T-helper 17 cell (primary cell): ENCODE measurements at places on chromosomes 13 and 19. TPM values are rescaled to one million over a fixed set of nuclear protein-coding genes. Genes with fewer than 3 reads are reported as not detected.
A peak's percentile ranks its signal among the peaks of the same experiment; 100 is the strongest.

Gene CYP2F1
- 0.37 TPM for total RNA-seq

- H3K4me1 ChIP-seq: peaks cover 7% of the 10 kb centered on the region
- peak overlapping the region; percentile 74 for H3K27ac ChIP-seq
- peaks cover 4% of the 10 kb centered on the region for H3K36me3 ChIP-seq
- DNase-seq: no peak
These were observed 13.6 kb downstream of the ZIC2 start for GRCh38 chr13:99995104-99995588.

DNA sequence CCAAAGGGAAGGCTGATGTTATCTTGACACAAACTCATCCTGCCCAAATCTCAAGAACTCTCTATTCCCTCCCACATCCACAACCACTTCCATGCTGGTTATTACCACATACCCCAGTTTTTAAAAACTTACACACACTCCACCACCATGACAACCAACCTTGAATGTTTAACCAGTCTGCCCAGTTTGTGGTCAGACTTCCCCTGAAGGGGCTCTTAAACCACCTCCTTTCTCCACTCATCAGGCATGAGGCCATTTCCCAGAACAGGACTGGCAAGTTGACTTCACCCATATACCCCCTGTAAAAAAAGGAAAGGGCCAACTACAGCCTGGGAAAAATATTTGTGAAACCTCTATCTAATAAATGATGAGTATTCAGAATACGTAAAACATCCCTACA is 12.4 kb upstream of the ZSCAN4 start:
- H3K27me3 ChIP-seq: peaks cover 21% of the 10 kb centered on the region
- no peak overlapping the region for H3K27ac ChIP-seq
- no peak overlapping the region for H3K4me3 ChIP-seq
- no peaks in the 10 kb centered on the region for H3K4me1 ChIP-seq
- peaks cover 8% of the 10 kb centered on the region for H3K36me3 ChIP-seq
- DNase-seq: no peak

GRCh38 chr19:6888967-6889366 is 1.6 kb downstream of the ADGRE1 start:
- no peak overlapping the region for H3K4me3 ChIP-seq
- H3K36me3 ChIP-seq: no peaks in the 10 kb centered on the region
- H3K27ac ChIP-seq: no peak overlapping the region

Gene LRFN3
- 6.8 TPM for total RNA-seq

Gene ZNF470
- 0.83 TPM for total RNA-seq

DNA sequence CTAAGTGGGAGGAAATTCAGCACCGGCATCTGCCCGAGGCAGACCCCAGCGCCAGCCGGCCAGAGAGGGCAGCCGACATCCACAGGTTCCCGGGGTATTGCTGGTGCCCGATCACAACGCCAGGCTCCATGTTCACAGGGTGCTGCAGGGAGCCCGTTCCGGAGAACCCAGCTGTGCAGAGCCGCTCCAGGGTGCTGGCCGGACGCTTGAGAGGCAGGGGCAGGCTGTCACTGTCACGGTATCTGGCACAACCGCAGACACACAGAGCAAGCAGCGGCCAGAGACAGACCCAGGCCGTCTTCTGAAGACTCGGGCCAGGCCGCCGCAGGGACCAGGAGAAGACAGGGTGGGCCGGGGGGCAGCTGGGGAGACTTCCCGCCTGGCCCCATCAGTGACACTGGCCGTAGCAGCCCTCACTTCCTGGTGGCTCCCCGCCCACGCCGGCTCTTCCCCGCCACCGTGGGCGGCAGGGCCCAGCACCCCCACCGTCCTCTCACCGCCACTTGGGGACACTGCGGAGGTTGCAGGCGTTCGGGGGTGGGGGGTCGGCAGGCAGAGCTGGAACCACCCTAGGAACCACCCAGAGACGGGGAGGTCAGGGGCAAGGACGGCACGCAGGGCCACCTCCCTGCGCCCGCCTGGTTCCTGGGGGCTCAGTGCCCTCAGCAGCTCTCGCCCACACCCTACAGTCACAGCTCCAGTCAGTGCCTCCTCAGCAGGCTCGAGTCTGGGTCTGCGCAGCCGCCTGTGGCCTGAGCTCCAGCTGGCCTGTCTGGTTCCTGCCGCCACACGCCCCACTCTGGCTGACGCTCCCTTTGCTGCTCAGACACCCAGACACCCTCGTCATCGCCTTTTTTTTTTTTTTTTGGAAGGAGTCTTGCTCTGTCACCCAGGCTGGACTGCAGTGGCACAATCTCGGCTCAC is 3.8 kb downstream of the RNF126 start:
- H3K27me3 ChIP-seq: no peaks in the 10 kb centered on the region
- no peaks in the 10 kb centered on the region for H3K36me3 ChIP-seq
- H3K4me1 ChIP-seq: peaks cover 50% of the 10 kb centered on the region
- peak overlapping the region; percentile 96 for H3K4me3 ChIP-seq
- H3K27ac ChIP-seq: peak overlapping the region; percentile 100
- DNase-seq: peak; percentile 73

Gene MEIOSIN
- not detected for total RNA-seq

DNA sequence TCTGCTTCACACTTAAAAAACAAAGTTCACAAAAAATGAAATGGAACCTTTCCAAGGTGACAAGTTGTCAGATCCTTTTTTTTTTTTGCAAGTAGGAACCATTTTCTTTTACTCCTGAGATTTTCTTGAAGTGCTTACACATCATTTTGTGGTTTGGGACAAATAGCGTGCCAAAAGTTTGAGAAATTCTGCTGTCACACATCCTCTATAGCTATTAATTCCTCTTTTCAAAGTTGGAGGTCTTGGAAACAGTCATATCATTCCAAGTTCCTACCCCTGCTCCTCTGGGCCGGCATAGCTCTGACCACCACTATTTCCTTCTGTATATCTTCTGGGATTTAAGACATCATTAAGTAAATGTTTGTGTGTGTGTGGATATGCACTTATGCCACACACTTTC is 421.6 kb upstream of the SLC10A2 start:
- no peak overlapping the region for H3K27ac ChIP-seq
- no peak overlapping the region for H3K4me3 ChIP-seq
- H3K4me1 ChIP-seq: no peaks in the 10 kb centered on the region
- no peak for DNase-seq
- H3K36me3 ChIP-seq: no peaks in the 10 kb centered on the region

- H3K27ac ChIP-seq: no peak overlapping the region
- DNase-seq: no peak
- H3K4me1 ChIP-seq: no peaks in the 10 kb centered on the region
- H3K4me3 ChIP-seq: no peak overlapping the region
- no peaks in the 10 kb centered on the region for H3K36me3 ChIP-seq
These were observed 10.6 kb upstream of the ZNF460 start for GRCh38 chr19:57269515-57270250.

DNA sequence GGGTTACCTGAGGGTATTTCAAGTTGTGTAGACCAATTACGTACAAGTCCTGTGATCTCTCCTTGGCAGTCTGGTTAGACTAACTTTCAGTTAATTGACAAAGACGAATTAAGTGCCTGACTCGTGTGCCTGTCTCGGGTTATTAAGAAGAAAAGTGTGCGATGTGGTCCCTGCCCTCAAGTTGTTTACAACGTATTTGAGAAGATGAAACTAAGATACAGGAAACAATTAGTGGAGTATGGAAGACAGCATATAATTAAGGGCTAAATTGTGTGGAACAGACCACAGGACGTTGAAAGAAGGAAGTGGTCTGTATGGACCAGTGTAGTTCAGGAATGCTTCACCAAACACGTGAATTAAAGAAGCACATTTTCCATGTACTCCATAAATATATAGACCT is 49.2 kb downstream of the KLF5 start:
- no peak for DNase-seq
- no peaks in the 10 kb centered on the region for H3K4me1 ChIP-seq
- peaks cover 13% of the 10 kb centered on the region for H3K27me3 ChIP-seq
- no peak overlapping the region for H3K27ac ChIP-seq

- H3K36me3 ChIP-seq: peaks cover 7% of the 10 kb centered on the region
- no peak for DNase-seq
- no peak overlapping the region for H3K4me3 ChIP-seq
- no peaks in the 10 kb centered on the region for H3K27me3 ChIP-seq
These were observed 50.5 kb upstream of the USE1 start for GRCh38 chr19:17164639-17165038.

Gene IL12RB1
- 56.7 TPM for total RNA-seq

DNA sequence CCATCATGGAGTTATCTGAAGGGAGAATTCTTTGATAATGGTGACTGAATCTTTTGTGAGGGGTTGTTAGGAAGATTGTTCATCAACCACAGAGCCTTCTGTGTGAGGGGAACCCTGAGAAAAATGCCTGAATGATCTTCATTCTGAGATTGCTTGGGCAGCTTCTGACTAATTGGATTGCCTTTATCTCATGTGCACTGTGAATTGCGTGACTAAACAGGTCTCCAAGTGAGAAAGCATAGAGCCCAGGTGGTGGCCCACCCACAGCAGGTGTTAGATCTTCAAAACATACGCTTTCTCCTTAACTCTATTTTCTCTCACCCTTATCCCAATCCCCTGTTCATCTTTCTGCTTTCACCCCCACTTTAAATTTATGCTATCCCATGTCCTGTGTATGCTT is 58.3 kb downstream of the DOCK9 start:
- H3K4me1 ChIP-seq: peaks cover 29% of the 10 kb centered on the region
- no peak overlapping the region for H3K4me3 ChIP-seq
- peaks cover 13% of the 10 kb centered on the region for H3K36me3 ChIP-seq
- H3K27ac ChIP-seq: peak overlapping the region; percentile 14
- DNase-seq: no peak
- H3K27me3 ChIP-seq: no peaks in the 10 kb centered on the region

Gene THSD1
- total RNA-seq: 0.40 TPM

DNA sequence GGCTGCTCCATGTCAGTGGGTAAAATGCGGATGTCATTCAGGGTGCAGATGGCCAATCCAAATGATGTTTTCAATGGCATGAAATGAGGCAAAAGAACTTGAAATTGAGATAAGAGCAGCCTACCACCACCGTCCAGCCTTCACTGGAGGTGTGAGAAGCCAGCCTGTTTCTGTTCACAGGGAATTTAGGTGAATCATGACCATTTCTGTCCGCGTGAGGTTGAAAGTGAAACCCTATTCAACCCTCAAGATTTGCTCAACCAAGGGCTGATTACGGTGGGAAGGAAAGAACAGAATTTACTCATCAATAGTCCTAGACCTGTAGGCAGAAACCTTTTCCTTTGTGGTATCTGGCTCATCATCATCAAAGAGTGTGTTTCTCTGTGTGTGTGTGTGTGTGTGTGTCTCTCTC is 370.7 kb downstream of the COG6 start:
- peaks cover 12% of the 10 kb centered on the region for H3K4me1 ChIP-seq
- H3K27ac ChIP-seq: peak overlapping the region; percentile 51
- H3K36me3 ChIP-seq: no peaks in the 10 kb centered on the region
- H3K27me3 ChIP-seq: no peaks in the 10 kb centered on the region
- DNase-seq: no peak
- H3K4me3 ChIP-seq: peak overlapping the region; percentile 80

Gene MRPL57
- 7.8 TPM for total RNA-seq

DNA sequence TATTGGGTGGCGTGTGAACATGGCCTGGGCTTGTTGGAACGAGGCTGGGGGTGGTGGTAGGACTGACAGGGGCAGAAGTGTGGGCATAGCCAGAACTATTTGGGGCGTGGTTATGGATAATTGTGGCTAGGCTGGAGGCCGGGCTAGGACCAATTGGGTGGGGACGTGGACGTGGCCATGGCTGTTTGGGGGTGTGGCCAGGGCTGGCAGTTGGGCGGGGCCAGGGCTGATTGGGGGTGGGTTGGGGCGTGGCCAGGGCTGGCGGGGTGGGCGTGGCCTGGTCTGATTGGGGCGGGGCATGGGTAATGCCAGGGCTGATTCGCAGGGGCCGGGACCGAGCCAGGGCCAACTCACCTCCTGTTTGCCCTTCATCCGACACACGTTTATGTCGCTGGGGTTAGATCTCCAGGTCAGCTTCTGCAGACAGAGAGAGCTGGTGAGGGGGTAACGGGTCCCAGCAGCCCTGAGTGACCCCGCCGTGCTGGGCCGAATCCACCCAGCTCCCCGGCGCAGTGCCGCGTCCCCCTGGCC is 2.8 kb downstream of the SEMA6B start:
- DNase-seq: no peak
- peaks cover 3% of the 10 kb centered on the region for H3K4me1 ChIP-seq
- no peak overlapping the region for H3K27ac ChIP-seq
- H3K36me3 ChIP-seq: peaks cover 2% of the 10 kb centered on the region

- peaks cover 37% of the 10 kb centered on the region for H3K27me3 ChIP-seq
- no peak for DNase-seq
- peak overlapping the region; percentile 37 for H3K27ac ChIP-seq
- peaks cover 7% of the 10 kb centered on the region for H3K4me1 ChIP-seq
- H3K4me3 ChIP-seq: no peak overlapping the region
- peaks cover 7% of the 10 kb centered on the region for H3K36me3 ChIP-seq
These were observed 27.0 kb upstream of the ARGLU1 start for GRCh38 chr13:106594980-106595379.

DNA sequence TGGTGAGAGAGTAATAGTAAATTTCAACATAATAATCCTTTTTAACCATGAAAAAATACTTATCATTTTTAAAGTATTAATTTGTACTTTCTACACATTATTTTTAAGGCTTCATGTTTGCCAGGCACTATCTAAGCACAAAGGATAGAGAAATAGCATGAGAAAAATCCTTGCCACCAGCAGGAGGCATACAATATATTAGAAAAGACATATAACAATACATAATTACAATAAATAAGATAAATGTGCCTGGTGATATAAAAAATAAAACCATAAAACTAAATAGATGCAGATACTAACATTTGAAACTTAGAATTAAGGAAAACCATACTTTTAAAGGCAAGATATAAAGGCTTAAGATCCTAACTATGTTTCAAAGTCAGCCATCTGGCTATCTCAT is 1256.4 kb downstream of the DIAPH3 start:
- no peaks in the 10 kb centered on the region for H3K4me1 ChIP-seq
- H3K36me3 ChIP-seq: no peaks in the 10 kb centered on the region
- H3K27ac ChIP-seq: no peak overlapping the region
- DNase-seq: no peak
- no peak overlapping the region for H3K4me3 ChIP-seq

- no peaks in the 10 kb centered on the region for H3K4me1 ChIP-seq
- H3K4me3 ChIP-seq: no peak overlapping the region
- H3K36me3 ChIP-seq: no peaks in the 10 kb centered on the region
- DNase-seq: no peak
- H3K27me3 ChIP-seq: no peaks in the 10 kb centered on the region
These were observed 714.7 kb upstream of the PCDH20 start for GRCh38 chr13:62130062-62130970.

DNA sequence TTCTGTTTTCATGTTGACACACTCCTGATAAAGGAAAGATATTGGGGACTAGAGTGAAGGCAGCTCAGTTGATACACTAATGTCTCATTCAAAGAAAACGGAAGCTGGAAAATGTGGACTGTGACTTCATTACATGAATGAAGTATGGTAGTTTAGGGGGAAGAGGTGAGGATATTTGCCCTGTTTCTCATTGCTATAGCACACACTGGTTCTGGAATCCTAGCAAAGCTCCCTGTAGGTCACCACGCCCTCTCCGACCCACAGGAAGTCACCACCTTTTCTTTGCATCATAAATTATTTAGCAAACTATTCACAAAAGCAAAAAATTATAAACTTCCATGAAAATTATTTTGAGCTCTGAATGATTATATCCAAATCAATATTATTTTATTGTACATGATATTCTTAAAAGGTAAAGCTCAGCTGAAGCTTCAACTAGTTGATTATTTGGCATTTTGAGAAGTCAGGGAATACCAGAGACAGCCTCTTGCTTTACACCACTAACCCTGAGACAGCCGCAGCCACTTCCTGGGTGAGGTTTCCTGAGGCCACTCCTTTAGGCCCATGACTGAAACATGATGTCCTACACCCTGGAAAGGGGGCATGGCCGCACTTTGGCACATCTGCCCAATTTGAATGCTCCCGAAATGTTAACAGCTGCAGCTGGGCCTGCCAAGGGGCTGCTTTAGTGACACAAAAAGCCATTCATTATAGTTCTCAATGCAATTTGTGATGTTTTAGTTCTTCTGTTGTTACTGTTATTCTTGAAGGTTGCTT is 50.0 kb upstream of the WDFY2 start:
- H3K27me3 ChIP-seq: no peaks in the 10 kb centered on the region
- peak overlapping the region; percentile 66 for H3K4me3 ChIP-seq
- peak overlapping the region; percentile 81 for H3K27ac ChIP-seq
